ENCODE measurements at places on chromosomes 13 and 19. TPM values are rescaled to one million over a fixed set of nuclear protein-coding genes. Genes with fewer than 3 reads are reported as not detected.

SOX1 gene
- not detected for polyA plus RNA-seq

SIGLEC8 gene
- not detected for polyA plus RNA-seq

TFPT gene
- 11.1 TPM for polyA plus RNA-seq

MUC16 gene
- not detected for polyA plus RNA-seq

CGB5 gene
- not detected for polyA plus RNA-seq

NALCN gene
- 0.38 TPM for polyA plus RNA-seq

KIR3DL2 gene
- not detected for polyA plus RNA-seq

Data from muscle of arm (tissue), 14 donors.